ENCODE measurements at places on chromosomes 7 and 10. TPM values are rescaled to one million over a fixed set of nuclear protein-coding genes. Genes with fewer than 3 reads are reported as not detected.

The COL17A1 gene
- total RNA-seq = 94.1 TPM

- no peak for DNase-seq
Observed at GRCh38 chr10:23311034-23311433, 33.6 kb downstream of the C10orf67 start.

The TMEM184A gene
- total RNA-seq = 7.6 TPM

DNA sequence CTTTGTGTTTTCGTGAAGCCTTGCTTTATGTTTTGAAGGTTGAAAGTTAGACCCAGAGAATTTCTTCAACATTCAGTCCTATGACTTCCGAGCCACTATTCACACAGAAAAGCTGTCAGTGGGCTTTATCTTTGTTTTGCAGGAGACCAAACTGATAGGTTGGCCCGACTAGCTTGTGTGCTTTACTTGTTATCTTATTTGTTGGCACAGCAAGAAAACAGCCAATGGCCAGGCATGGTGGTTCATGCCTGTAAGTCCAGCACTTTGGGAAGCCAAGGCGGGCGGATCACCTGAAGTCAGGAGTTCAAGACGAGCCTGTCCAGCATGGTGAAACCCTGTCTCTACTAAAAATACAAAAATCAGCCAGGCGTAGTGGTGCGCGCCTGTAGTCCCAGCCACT, 16.0 kb upstream of the GDI2 start:
- DNase-seq = no peak

The WEE2 gene
- not detected for total RNA-seq
